ENCODE measurements at places on chromosomes 12 and 14.

GRCh38 chr12:40104461-40105264 lies 1.2 kb downstream of the SLC2A13 start:
- peak; percentile 5 for DNase-seq

DNA sequence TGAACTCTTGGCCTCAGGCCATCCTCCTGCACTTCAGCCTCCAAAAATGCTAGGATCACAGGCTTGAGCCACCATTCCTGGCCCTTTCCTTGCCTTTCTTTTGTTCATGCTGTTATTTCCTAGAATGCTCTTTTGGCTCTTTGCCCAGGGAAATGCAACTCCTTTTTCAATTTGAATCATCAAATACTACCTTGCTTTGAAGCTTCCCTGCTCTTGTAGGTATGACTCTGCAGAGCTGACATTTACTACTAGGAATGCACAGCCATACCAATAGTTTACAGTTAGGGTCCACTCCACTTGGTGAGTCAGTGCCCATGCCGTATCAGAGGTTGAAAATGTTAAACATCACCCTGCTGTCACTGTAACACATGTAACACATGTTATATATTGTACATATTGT lies 107.0 kb upstream of the CRY1 start:
- DNase-seq, result peak; percentile 70

DNA sequence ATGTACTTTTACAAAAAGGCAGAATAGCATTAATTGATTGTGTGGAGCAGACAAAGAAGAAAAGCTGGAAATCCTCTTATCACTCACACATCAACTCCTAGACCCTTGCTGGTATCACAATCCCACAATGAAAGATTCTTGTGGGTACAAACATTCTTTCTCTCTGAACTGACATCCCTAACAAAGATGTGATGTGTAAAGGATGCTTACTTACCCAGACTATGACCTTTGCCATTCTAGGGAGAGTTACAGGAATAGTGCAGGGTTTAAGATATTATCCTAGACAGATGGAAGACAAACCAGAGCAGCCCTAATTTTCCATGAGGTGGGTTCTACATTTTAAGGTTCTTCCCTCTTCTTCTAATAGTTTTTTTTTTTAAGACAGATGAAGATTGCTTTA lies 60.4 kb upstream of the SLC6A15 start:
- DNase-seq, result peak; percentile 5

GRCh38 chr12:62783881-62784280 lies 151.1 kb downstream of the PPM1H start:
- DNase-seq, result no peak

DNA sequence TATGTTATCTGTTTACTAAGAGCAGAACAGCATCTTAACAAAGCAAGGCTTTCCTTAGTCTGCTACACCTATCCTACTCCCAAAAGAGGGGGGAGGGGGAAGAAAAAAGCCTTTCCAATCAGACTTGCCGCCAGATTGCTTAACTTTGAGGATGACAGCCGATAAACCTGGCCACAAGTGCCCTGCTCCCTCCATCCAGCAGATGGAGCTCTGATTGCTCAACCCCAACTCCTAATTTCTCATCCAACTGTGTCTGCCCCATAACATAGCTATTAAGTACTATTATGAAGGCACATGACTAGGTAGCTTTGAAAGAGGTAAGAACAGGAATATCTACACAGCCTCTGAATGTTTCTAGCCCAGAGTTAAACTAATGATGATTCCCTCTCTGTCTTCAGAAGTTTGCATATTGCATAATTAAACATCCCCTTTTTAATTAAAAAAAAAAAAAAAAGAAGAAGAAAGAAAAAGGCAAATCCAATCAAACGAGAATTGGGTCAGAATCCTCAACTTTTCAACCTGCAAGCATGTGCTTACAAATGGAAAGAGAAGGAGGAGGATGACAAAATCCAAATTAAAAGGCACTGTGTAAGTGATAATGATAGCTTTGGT lies 247.4 kb downstream of the GALC start:
- DNase-seq, result peak; percentile 2

GRCh38 chr14:100807979-100808734 lies 17.8 kb upstream of the MEG3 start:
- DNase-seq, result no peak

GRCh38 chr12:70520847-70521246 lies 116.4 kb downstream of the PTPRB start:
- DNase-seq, result no peak

- DNase-seq, result no peak
Measured at GRCh38 chr14:58904776-58905175, 267.0 kb downstream of the DACT1 start.

Measured in amniotic epithelial cell (primary cell).